GF-D8 (cell line): ENCODE measurements at places on chromosomes 5 and 9.

- DNase-seq, result peak; percentile 14
Observed at GRCh38 chr5:11302663-11303062, 541.6 kb upstream of the DAP start.

GRCh38 chr5:103454770-103455169, 107.8 kb downstream of the NUDT12 start:
- DNase-seq, result no peak

GRCh38 chr9:86962692-86963091, 15.4 kb upstream of the GAS1 start:
- no peak for DNase-seq

DNA sequence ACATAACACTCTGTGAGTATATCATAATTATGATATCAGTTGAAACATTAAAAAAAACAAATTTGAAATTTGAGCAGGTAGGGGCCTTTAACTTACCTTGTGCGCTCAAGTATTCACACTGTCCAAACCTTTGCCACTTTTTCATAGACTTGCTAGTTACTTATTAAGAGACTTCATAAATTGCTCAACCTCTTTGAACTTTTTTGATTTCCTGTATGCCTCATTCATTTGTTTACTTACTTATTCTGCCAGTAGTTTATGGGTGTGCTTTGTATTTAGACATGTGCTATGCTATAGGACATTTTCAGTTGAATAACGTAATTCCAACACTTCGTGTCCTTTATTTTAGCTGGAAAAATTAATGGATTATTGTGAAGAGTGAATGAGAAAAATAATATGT, 204.8 kb downstream of the HCN1 start:
- no peak for DNase-seq

DNA sequence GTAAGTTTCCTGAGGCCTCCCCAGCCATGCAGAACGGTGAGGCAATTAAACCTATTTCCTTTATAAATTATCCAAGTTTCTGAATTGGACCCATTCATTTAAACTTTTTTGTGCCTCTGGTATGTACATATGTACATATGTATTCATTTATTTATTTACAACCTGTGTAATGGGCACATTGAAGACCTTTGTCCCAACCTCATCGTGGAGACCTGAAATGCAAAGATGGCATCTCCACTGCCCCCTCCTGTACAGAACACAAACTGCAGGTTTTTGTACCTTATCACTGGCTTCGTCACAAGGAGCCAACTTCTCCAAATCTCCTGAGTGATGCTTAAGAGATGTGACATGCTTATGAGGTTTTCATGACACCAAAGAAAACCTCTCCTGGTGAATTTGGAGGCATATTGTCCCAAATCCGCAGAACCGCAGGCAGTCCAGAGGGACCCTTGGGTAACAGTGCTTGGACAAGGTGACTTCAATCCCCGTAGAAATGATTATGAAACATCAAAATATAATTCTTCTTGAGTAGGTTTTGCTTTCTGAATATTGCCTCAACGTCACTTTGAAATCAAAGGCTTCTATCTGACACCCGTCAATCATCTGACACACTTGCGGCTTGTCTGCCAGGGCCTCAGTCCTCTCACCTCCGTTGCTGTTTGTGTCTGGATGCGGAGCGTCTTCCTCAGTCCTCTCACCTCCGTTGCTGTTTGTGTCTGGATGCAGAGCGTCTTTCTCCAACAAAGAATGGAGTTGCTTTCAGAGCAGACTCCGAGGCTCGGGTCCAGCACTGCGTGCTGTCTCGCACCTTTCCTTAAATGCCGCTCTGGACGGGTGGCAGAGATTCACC, 135.0 kb upstream of the IRX4 start:
- DNase-seq, result no peak

DNA sequence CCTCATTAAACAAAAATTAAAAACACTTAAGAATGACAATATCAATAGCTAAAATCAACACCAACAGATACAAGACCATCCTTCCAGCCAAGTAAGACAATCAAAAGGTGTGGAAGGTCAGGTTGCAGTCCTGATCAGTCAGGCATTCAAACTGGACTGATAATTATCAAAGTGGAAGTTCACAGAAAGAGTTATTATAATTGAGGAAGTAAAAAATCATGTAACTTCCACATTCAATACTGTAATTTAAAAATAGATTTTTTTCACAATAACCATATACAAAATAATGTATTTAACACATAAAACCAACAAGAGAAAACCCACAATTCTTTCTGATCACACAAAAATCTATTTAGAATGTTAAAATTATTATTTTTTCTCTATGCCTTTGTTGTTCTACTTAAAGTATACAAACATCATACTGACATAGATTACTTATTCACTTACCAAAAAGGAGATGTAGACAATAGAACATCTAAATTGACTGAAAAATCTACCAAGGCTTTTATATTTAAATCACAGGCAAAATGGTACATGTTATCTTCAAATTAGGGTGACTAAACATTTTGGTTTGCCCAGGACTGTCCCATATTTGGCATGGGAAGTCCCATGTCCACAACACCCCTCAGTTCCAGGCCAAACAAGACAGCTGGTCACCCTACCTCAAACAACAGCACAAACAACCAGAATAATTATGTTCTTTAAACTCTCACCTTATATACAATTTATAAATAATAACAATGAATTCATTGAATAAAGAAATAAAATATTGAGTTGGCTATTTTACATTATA, 142.5 kb upstream of the SLC24A2 start:
- DNase-seq, result no peak

- no peak for DNase-seq
Observed at GRCh38 chr5:176725521-176726280, 78.4 kb downstream of the TSPAN17 start.

GRCh38 chr9:82882748-82883147, 180.2 kb downstream of the RASEF start:
- DNase-seq, result no peak

- DNase-seq, result no peak
Observed at GRCh38 chr5:21834863-21835262, 1018.3 kb downstream of the CDH12 start.

- no peak for DNase-seq
Observed at GRCh38 chr5:118310401-118310800, 677.9 kb downstream of the DTWD2 start.
